ENCODE measurements at places on chromosomes 6 and 20.

GRCh38 chr6:99822741-99823512 lies 171.1 kb downstream of the MCHR2 start:
- no peak for DNase-seq

DNA sequence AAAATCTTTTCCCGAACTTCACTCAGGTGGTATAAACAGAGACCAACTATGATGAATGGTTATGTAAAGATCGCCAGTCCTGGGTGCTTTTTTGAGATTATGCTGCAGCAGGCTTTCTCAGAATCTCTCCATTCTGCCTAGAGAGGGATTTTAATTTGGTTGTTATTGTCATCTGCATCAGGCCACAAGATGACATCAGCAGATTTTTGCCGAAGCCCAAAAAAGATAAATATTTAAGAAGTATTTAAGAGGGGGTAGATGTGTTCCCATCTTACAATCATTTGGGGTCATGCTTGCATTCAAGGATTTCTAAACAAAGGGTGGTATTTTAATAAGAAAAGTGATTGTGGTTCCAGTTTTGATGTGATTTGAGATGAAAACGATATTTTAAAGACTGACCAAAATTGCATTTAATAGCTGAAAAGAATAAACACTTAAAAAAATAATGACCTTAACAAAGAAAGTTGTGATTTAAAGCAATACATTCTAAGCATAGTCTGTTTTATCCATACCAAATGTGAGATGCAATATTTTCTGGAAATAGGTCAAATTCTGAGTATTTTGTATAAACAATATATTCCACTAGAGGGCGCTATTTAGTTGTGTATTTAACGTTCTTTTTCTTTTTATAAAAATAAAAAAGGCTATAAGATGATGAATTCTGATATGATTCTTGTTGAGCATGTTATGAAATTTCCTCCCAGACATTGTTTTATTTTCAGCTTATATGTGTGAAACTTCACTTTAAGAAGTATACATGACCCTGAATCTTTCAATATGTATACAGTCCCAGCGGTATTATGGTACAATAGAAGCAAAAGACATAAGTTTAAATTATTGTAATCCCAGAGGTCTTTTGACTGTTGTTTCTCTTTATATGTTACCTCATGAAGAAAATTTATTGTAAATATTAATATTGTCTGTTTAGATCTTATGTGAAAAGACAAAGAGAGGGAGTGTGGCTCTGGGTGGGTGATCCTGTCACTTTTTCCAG lies 51.0 kb upstream of the ZFP64 start:
- no peak for DNase-seq

- DNase-seq: no peak
These were observed 16.5 kb upstream of the AAR2 start for GRCh38 chr20:36219671-36220220.

GRCh38 chr20:24376311-24377099 lies 92.9 kb upstream of the SYNDIG1 start:
- no peak for DNase-seq

- DNase-seq: no peak
These were observed 311.4 kb downstream of the CDH26 start for GRCh38 chr20:60269573-60270162.

GRCh38 chr20:11849976-11850670 lies 67.6 kb upstream of the BTBD3 start:
- DNase-seq: no peak

DNA sequence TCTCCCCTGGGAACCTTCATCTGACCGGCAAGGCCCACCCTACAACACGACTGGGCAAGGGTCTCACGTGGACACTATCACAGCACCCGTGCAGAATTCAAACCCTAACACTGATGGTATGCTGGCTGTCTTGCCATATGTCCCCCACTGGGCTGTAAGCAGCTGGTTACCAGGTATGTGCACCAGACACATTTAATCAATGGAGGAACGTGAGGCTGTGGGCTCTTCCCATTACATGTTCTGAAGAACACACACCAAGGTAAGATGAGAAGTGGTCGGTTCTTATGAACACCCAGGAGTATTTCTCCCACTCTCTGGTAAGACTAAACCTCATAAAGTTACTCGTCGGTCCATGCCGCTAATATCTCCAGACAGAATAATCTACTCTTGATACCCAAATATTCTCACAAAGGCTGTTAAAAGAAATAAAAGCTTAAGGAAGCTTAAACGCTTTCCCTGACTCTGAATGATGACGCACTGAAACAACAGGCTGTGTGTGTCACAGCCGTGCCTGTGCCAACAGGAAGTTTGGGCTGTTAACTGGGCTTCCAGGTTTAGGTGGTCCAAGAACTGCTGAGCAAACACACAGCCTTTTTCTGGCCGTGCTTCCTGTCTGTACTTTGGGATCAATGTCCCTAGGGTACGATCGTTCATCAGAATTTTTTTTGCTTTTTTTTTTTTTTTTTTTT lies 75.3 kb downstream of the SLC23A2 start:
- no peak for DNase-seq

DNA sequence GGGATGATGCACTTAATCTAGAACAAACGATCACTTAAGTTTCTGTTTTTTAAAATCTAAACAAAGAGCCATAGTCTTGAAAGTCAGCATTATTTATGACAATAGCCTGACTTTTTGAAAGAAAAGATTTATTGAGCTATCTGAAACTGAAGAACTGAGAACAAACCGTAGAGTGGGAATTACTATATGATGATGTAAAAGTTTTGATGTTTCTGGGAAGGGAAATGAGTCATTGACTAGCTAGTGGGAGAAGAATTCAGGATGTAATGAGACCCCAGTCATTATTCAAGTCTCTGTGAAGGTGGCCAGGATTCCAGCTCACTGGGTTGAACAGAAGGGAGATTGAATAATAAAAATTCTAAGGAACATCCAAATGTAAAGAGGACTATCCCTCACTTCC lies 83.4 kb upstream of the FABP7 start:
- no peak for DNase-seq

DNA sequence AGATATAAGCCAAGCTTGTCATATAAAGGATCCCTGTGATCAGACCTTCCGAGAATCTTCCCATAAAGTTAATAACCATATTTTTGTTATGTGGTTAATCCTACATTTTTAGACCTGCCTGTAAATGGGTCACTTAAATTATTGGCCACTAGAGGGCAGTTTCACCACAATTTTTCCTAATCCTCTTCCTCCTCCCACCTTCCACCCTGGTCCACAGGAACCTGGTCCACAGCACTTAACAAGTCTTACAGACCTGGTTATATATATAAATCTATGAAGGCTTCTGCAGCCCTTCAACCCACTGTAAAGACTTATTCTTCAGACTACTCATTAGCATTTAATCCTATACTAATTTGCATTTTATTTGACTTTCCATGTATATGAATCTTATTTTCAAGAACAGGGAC lies 28.3 kb downstream of the MRS2 start:
- DNase-seq: no peak

DNA sequence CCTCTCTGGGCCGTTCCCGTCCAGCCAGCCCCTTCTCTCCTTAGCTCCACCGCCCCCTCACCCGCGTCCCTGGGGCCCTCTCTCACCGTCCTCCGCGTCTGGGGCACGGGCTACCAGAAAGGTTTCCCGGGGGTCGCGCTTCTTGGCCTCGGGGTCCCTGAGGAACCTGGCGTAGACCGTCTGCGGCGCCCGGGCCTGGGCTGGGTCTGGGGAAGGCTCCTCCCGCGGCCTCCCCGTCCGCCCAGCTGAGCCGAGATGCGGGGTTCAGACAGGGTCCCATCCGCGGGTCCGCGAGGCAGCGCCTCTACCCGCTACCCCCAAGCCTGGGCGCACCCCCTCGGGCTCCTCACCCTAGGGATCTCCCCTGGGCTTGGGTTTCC lies 1.1 kb downstream of the TULP1 start:
- no peak for DNase-seq

- DNase-seq: no peak
These were observed 7.9 kb upstream of the SLC22A16 start for GRCh38 chr6:110484321-110484720.

GRCh38 chr6:44655412-44656342 lies 268.2 kb downstream of the CDC5L start:
- peak; percentile 66 for DNase-seq

DNA sequence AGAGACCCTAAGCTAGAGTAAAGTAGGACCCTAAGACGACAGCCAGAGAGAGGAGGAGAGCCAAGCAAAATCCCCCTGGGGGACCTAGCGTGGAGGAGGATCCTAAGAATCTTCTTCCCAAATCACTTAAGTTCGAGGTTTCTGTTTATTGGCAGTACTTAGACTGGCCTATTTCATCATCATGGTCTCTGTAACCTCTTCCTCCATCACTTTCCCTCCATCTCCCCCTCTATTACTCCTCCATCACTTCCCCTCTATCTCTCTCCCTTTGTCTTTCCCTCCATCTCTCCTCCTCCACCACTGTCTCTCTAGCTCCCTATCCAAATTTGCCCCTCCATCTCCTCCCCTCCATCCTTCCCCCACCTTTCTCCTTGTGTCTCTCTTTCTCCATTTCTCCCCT lies 833.6 kb upstream of the FLRT3 start:
- no peak for DNase-seq

- DNase-seq: no peak
These were observed 10.9 kb upstream of the BMP5 start for GRCh38 chr6:55886185-55886836.

Data from effector CD8-positive, alpha-beta T cell (primary cell).